ENCODE measurements at places on chromosomes 13 and 19.

- DNase-seq: no peak
Observed at GRCh38 chr13:46595136-46595884, 42.3 kb downstream of the LRCH1 start.

DNA sequence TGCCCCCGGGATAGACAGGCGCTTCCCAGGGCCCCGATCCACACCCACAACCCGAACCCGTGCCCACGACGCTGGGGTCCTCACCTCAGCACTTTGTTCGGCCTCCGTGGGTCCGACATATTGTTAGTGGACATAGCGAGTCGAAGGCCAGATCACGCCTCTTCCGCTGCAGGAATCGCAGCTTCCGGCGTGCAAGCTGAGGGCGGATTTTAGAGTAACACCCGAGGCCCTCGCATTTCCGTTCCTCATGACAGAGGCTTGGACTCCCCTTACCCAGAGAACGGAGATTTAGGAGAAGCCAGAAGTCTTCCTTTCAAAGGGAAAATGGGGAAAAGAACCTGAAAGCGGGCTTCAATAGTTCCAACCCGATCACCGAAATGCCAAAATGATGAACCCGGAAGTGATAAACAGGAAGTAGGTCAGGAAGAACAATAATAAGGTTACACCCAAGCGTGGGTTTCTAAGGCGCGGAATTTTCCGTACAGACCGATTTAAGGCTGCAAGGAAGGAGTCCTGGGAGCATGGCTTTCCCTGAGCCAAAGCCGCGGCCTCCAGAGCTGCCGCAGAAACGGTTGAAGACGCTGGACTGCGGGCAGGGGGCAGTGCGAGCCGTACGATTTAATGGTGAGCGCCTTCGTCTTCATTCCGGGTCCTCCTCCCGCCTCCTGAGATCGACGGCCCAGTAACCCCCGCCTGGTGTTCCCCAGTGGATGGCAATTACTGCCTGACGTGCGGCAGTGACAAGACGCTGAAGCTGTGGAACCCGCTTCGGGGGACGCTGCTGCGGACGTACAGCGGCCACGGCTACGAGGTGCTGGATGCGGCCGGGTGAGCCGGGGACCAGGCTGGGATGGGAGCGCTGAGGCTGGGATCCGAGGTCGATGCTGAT lies 2.9 kb downstream of the WDR83 start:
- peak; percentile 88 for DNase-seq

GRCh38 chr19:55601084-55601483 lies 996 bp downstream of the ZNF524 start:
- no peak for DNase-seq

GRCh38 chr13:40640845-40641458 lies 25.5 kb downstream of the FOXO1 start:
- no peak for DNase-seq

DNA sequence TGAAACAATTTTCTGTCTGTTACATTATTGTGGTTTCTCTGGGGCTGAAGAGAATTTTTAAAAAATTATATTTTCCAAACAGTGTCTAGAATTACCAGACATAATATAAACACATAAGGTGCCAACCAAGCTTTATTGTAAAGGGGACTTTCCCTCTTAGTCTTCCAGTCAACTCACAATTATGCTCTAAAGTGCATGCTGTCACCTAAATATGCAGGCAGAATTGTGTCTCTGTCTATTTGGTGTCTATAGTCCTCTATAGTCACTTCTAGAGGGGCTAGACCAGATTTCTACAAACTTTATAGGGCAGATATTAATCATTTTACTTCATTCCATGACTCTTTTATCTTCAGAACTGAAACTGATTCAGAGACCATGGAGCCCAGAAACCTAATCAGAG lies 12.8 kb downstream of the ZNF254 start:
- no peak for DNase-seq

DNA sequence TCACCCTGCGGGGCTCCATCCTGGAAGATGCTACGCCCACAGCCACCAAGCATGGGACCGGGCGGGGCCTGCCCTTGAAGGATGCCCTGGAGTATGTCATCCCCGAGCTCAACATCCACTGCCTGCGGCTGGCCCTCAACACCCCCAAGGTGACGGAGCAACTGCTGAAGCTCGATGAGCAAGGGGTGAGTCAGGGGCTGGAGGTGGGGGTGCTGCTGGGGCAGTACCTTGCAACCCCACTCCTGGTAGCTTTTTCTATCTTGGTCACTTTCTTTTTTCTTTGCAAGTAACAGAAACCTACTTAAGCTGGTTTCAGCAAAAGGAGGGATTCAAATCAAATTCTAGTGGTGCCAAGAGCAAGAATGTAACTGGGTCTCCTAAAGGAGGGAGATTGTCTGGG lies 124.1 kb downstream of the DPF1 start:
- DNase-seq: no peak

DNA sequence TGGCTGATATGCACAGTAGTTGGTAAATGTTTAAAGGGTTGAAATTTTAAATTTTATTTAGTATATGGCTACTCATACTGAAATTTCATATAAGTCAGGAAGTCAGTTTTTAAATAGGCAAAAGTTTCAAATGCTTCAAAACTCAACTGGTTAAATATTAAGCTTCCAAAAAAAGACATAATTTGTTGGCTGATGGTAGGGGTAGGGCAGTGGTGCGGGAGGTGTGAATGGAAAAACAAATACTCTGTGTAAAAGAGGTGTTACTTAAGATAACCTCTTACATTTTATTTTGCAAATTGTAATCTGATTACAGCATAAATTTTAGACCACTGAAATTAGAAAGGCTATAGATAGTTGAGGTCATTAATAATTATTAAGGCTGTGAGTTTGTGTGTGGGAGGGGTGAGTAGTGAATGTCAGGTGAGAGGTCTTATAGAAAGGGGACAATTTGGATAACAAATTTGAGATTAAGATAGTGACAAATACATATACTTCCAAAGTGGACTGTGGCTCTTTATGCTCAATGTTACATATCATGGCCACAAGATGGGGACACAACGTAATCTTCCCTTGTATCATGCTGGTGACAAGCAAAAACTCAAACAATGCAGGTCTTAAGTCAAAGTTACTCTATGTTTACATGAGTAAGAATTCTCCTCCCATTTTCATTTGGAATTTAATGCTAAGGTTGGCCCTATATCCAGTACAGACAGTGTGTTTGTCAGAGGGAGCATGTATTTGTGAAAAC lies 36.6 kb upstream of the OXGR1 start:
- DNase-seq: no peak

- DNase-seq: no peak
Observed at GRCh38 chr19:54369082-54369687, 4.5 kb upstream of the LAIR1 start.

DNA sequence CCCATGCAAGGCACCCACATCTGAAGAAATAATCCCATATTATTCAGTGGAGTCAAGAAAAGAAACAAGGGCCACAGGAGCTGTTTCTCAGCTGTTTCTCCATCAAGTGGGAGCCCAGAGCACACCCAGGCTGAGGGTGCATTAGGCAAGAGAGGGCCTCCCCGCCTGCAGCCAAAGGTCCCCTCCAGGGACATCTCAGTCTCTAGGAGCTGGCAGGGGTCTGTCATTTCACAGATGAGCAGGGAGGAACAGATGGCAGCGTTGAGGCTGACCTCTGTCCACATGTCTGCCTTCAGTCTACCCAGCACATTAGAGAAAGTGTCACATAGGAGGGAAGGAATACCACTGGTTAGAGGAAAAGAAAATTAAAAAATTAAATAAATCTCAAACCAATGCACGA lies 157.7 kb downstream of the ZNF536 start:
- DNase-seq: no peak

- DNase-seq: no peak
Observed at GRCh38 chr19:54229146-54229545, 6.3 kb upstream of the LILRB3 start.

DNA sequence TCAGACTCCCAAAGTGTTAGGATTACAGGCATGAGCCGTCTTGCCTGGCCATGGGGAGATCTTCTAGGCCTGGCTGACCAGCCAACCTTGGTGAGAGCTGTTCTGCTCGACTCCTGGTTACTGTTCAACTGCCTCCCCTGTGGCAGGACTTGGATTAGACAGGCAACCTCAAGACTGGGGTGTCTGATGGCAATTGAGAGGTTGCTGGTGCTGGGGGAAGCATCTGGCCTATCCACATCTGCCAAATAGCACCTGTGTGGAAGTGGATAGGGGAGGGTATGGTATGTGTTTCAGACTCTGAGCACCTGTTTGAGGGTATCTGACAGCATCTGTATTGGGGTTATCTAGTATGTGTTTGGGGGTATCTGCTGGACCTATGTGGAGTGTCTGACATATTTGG lies 44.7 kb downstream of the ARHGEF18 start:
- DNase-seq: no peak

GRCh38 chr13:25242956-25243355 lies 44.3 kb downstream of the MTMR6 start:
- no peak for DNase-seq
